A549 treated with RU486 at 1 μM for 4 hours (cell line): ENCODE measurements at places on chromosomes 7 and 10. TPM values are rescaled to one million over a fixed set of nuclear protein-coding genes. Genes with fewer than 3 reads are reported as not detected.

The FERD3L gene
- not detected in 5 replicates for total RNA-seq

The TMEM213 gene
- not detected in 5 replicates for total RNA-seq

The UCN3 gene
- not detected in 5 replicates for total RNA-seq

The ITGB8 gene
- total RNA-seq = 0.82 to 1.2 TPM (median 0.95 TPM) in 5 replicates

The HMX3 gene
- 0.12 TPM in 1 of 5 replicates, not detected in the others for total RNA-seq

The CAMK2B gene
- 0.09 to 0.46 TPM (median 0.29 TPM) in 5 replicates for total RNA-seq

The PNLIPRP1 gene
- total RNA-seq = not detected in 5 replicates

The NUDT13 gene
- 1.8 to 3.0 TPM (median 2.3 TPM) in 5 replicates for total RNA-seq

The CYP26A1 gene
- 2.1 to 4.0 TPM (median 2.5 TPM) in 5 replicates for total RNA-seq

The LBX1 gene
- not detected in 5 replicates for total RNA-seq

The RRP12 gene
- 52.6 to 75.2 TPM (median 61.0 TPM) in 5 replicates for total RNA-seq

The TM9SF3 gene
- 31.1 to 99.0 TPM (median 89.0 TPM) in 5 replicates for total RNA-seq

The COG5 gene
- 9.7 to 14.3 TPM (median 10.7 TPM) in 5 replicates for total RNA-seq

The RAPGEF5 gene
- 0.05 to 0.22 TPM (median 0.11 TPM) in 5 replicates for total RNA-seq

The RASA4B gene
- 1.0 to 2.1 TPM (median 1.5 TPM) in 5 replicates for total RNA-seq

The DLX5 gene
- not detected in 5 replicates for total RNA-seq

The SFTPD gene
- total RNA-seq = 0.20 to 0.29 TPM (median 0.21 TPM) in 5 replicates

The PLOD3 gene
- total RNA-seq = 60.2 to 81.0 TPM (median 74.2 TPM) in 5 replicates

The NUPR2 gene
- total RNA-seq = not detected in 5 replicates

The STEAP1 gene
- 9.8 to 17.7 TPM (median 13.9 TPM) in 5 replicates for total RNA-seq

The TRIM56 gene
- total RNA-seq = 8.8 to 12.1 TPM (median 10.8 TPM) in 5 replicates

The EGR2 gene
- 0.29 to 0.75 TPM (median 0.38 TPM) in 5 replicates for total RNA-seq

The ACSM6 gene
- total RNA-seq = not detected in 5 replicates

The ZNF853 gene
- total RNA-seq = 1.8 to 2.9 TPM (median 2.3 TPM) in 5 replicates

The PRR15 gene
- 1.5 to 2.6 TPM (median 2.3 TPM) in 5 replicates for total RNA-seq

The ASB10 gene
- not detected in 5 replicates for total RNA-seq

The CALN1 gene
- total RNA-seq = not detected in 5 replicates

The HOXA11 gene
- 0.67 to 0.92 TPM (median 0.89 TPM) in 5 replicates for total RNA-seq

The STEAP4 gene
- total RNA-seq = 0.03 TPM in 1 of 5 replicates, not detected in the others

The SFTPA2 gene
- not detected in 5 replicates for total RNA-seq

The FRMPD2 gene
- 0.02 to 0.11 TPM in 2 of 5 replicates, not detected in the others for total RNA-seq

The CCL26 gene
- 8.2 to 14.4 TPM (median 9.9 TPM) in 5 replicates for total RNA-seq

The TRIL gene
- total RNA-seq = not detected in 5 replicates

The CPN1 gene
- total RNA-seq = 0.18 to 0.43 TPM (median 0.39 TPM) in 5 replicates

The CUBN gene
- total RNA-seq = 0.02 to 0.30 TPM (median 0.03 TPM) in 5 replicates

The NAPEPLD gene
- total RNA-seq = 3.5 to 5.7 TPM (median 4.0 TPM) in 5 replicates

The ZNF783 gene
- 5.1 to 6.8 TPM (median 5.8 TPM) in 5 replicates for total RNA-seq

The SLC13A1 gene
- total RNA-seq = not detected in 5 replicates

The NPFFR1 gene
- total RNA-seq = 0.01 TPM in 1 of 5 replicates, not detected in the others
